C1 segment of cervical spinal cord (tissue), 14 donors: ENCODE measurements at places on chromosomes 7 and 10.

DNA sequence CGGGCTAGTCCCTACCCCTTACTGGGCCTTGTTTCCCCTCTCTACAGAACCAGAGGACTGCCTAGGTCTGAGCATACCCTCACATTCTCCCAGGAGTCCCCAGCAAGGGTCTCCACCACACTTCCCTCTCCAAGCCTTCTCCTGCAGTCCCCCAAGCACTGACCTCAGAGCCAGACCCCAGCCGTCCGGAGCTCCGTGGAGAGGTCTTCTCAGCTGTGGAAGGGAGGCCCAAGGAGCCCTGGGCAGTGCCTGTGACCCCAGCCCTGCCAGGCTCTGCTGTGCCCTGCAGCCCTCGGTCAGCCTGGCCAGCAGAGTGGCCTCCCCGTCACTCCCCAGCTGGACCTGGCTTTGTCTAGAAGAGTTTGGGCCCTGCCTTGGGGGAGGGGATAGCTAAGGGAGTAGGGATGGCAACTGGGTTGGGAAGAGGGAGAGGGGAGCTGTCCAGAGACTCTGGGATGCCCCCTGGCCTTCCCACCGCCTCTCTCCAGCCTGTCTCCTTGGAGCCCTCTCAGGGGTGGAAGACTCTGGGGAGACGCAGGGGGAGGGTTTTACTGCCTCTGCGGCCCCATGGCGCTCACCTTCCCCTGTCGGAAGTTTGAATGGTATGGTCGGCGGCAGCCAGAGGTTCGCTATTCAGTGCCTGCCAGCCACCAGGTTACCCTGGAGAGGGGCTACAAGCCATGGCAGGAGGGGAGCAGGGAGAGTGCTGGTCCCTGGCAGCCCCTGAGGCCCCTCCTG is at the start of gene C10orf105:
C10orf105 (minus strand) TSS at position 315 of the 738 bp plus-strand sequence. CDS start 3,441 bp downstream, outside the sequence.
- no peak for DNase-seq

- no peak for DNase-seq
Observed at GRCh38 chr10:121662945-121663917, 65.0 kb upstream of the FGFR2 start.

GRCh38 chr10:102632394-102633111 is 11.7 kb upstream of the TRIM8 start:
- DNase-seq: peak; percentile 50

DNA sequence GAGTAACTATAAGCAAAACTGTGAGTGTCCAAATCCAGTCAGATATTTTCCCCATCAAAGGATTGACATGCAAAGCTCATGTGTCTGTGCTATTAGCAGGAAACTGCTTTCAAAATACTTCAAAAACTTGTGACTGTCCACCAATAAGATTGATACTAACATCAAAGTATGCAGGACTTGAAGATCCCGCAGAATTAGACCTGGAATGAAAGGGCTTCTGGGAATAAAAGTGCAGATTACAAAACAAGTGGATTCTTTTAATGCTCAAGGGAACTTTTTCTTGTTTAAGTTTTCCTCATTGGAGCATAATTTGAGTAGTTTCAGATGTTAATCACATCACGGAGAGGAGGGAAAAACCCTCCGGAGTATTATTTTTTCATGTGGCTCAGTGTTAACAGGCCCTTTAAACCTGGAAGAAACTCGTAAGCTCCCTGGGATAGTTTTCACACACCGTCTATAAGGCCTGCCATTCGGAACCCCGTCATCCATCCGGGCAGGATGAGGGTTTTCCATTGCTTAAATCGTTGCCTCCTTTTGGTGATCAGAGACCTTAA is 33.9 kb upstream of the MKX start:
- DNase-seq: no peak

DNA sequence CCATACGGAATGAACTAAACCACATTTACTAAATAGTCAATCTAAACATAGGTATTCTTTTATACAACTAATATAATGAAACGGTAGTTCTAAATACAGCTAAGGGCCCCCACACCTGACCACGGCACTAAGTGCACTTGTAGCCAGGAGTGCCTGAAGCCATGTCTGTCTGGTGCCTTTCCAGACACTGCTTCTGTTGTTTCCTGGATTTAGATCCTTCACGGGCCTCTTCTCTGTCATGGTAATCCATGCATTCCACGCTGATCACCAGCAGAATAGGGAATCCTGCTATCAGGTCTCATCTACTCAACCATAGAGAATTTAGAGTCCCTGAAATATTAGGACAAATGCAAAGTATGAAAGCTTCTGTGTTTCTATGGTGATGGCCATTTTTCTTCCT is 37.8 kb downstream of the OSBPL3 start:
- DNase-seq: no peak

- no peak for DNase-seq
Observed at GRCh38 chr10:124596962-124597845, 135.6 kb downstream of the LHPP start.

GRCh38 chr7:150324373-150324961 is 1.1 kb upstream of the ACTR3C start:
- DNase-seq: no peak

GRCh38 chr7:94391726-94392392 is 2.8 kb upstream of the COL1A2 start:
- no peak for DNase-seq

GRCh38 chr10:101073631-101074030 is 11.8 kb downstream of the KAZALD1 start:
- DNase-seq: no peak

GRCh38 chr7:143477501-143478150 is at the start of gene TAS2R41:
Gene TAS2R41 (plus strand): TSS chr7:143477873. CDS start chr7:143477873, 0 bp downstream.
- no peak for DNase-seq

- DNase-seq: no peak
Observed at GRCh38 chr10:50605269-50605950, 18.3 kb downstream of the SGMS1 start.

- DNase-seq: no peak
Observed at GRCh38 chr7:50228148-50228547, 76.4 kb upstream of the IKZF1 start.

- no peak for DNase-seq
Observed at GRCh38 chr10:26052326-26052725, 118.3 kb downstream of the MYO3A start.

GRCh38 chr10:120455004-120455403 is 2.0 kb upstream of the PLPP4 start:
- no peak for DNase-seq

DNA sequence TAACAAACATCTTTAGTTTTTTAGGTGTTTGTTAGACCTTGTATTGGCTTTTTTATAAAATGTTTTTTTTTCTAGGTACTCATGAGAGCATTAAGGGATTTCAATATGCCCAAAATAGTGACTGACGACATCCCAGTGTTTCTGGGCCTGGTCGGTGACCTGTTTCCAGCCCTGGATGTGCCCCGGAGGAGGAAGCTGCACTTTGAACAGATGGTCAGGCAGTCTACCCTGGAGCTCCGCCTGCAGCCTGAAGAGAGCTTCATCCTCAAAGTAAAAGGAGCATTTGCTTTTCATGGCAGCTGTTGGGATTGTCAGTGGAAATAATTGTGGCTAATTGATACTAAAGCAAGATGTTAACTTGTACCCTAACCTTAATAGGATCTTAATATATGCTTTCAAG is 161.5 kb downstream of the DNAH11 start:
- peak; percentile 82 for DNase-seq

- no peak for DNase-seq
Observed at GRCh38 chr10:78853864-78854263, 214.9 kb upstream of the ZMIZ1 start.

- DNase-seq: no peak
Observed at GRCh38 chr10:113144576-113144975, 194.5 kb downstream of the TCF7L2 start.

DNA sequence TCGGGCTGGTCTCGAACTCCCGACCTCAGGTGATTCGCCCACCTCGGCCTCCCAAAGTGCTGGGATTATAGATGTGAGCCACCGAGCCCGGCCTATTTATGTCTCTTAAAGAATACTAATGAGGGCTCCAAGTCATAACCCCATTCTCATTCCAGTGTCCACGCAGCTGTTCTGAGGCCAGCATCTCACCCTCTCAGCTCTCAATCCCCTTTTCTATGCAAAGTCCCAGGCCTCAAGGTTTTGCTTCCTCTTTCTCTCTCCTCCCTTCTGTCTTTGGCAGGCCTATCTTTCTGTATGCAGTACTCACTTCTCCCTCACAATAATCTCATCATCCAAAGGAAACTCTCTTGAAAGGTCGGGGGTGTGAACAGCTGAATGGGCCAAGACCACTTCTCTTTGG is 28.0 kb upstream of the VSIR start:
- no peak for DNase-seq

DNA sequence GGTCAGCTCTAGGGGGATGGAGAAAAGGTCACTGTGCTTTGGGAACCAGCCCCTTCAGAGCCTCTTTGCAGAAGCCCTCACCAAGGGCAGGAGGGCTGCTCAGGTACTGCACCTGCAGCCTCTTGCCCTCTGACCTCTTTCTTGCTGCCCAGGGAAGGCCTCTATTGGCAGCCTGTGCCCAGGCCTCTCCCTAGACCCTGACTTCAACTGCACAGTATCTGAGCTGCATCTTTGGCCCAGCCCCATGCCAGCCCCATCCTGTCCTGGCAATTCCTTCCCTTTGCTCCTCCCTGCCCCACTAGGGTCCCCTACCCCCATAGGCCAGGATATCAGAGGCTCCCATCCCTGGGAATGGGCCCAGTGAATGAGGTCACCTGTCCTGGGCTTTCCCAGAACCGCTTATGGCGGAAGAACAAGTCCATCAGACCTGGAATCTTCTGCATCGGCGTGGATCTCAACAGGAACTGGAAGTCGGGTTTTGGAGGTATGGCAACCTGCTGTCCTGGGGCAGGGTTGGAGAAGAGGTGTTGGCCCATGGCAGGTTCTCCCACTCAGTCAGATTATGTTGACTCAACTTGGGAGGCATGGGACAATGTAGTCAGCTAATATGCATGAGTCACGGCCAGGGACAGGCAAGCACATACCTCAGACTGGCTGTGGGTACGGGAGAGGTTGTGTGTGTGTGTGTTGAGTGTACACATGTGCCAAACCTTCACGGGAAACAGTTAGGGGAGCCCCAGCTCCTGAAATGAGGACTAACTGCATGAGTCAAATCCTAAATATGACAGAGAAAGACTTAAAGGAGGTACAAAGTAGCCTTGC is 17.1 kb upstream of the CPA1 start:
- no peak for DNase-seq

- DNase-seq: no peak
Observed at GRCh38 chr7:22120391-22121053, 174.8 kb upstream of the CDCA7L start.

DNA sequence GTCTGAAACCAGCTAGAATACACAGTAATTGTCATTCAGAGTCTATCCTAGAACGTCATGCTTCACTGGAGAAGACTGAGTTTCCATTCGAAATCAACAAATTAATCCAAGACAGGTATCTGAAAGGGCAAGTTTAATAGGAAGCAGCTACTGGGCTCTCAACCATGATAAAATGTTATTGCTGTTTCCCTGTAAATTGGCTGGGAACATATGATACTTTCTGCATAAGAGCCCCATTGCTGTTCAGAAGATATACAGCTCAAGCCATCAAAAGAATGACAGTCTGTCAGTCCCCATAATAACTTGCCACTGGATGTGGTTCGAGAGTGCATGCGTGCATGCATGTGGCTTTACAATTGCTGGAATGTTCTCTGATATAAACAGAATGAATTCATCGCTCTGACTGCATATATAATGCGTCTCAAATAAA is 129.0 kb downstream of the HIBADH start:
- DNase-seq: no peak

DNA sequence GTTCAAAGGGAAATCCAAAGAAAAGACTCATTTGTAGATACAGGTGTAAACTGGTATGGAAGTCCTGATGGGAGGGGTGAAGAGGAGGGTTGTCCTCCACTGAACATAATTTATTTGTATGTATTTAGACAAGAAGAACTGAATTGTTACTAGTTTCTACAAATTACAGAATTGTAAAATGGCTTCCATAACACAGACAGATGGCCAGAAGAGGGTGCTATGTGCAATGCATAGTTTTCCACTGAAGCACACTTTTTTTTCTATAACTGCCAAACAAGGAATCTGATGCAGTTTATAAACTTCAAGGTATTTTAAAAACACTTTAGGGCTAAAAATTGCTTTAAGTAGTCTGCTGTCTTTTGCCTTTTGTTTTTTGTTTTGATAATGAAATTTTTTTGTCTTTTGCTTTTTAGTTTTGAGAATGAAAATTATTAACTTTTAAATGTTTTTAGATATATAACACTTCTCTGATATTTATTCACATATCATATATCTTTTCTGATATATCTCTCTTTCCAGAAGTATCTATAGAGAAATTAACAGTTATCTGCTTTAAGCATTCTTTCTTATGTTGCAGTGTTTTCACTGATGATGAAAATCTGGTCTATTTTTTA is 58.5 kb downstream of the PHYHIPL start:
- DNase-seq: no peak

DNA sequence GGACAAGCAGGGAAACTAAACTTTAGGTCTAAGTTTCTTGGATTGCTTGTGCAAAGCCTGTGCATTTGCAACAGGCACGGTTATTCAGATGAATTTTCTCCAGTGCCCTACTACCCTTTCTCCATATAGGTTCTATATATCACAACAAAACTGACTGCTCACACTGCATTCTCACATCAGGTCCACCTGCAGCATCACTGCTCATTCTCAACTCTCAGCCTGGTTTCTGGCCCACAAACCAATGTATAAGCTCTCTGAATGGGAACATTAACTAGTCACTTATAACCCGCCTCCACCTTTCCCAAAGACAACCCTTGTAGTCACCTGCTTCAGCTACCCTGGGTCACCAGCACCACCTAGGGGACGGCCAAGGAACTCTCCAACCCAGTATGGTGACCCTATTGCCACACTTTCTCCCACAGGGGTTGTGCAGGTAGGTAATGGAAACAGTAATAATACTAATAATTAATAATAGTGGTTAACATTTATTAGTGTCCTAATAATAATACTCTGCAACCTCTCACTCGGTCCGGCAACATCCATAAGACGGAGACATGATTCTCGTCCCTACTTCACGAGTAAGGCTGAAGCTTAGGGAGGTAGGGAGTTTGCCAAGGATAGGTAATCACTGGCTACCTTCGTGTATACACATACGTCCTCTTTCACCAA is 97.3 kb downstream of the CLEC2L start:
- DNase-seq: no peak

- DNase-seq: no peak
Observed at GRCh38 chr7:106824458-106824857, 40.6 kb upstream of the PIK3CG start.

- no peak for DNase-seq
Observed at GRCh38 chr7:1616741-1617140, 46.9 kb upstream of the PSMG3 start.

- no peak for DNase-seq
Observed at GRCh38 chr7:15839416-15840100, 153.1 kb upstream of the MEOX2 start.

- no peak for DNase-seq
Observed at GRCh38 chr10:121975295-121976086, 474 bp upstream of the NSMCE4A start.

- DNase-seq: no peak
Observed at GRCh38 chr7:24701261-24702235, 55.7 kb downstream of the GSDME start.

DNA sequence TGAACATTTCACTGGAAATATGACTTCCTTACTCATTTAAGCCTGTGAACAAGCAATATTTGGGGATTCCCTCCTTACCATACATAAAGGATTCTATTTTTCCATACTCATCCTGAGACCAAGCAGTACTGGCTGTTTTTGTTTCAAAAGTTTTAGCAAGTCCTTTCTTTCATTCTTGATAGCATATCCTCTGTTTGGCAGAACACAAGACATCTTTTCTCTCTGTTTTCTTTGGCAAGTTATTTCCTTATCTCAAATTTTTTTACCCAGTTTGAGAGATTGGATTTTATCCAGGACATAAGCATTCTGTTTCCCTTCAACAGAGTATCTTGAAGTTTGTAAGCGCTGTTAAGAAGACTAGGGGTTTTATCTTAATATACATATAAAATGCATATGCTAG is 3.0 kb upstream of the WASL start:
- no peak for DNase-seq

GRCh38 chr7:95066737-95067530 is 159.5 kb downstream of the PPP1R9A start:
- no peak for DNase-seq
